ENCODE measurements at places on chromosomes 16 and 17.

DNA sequence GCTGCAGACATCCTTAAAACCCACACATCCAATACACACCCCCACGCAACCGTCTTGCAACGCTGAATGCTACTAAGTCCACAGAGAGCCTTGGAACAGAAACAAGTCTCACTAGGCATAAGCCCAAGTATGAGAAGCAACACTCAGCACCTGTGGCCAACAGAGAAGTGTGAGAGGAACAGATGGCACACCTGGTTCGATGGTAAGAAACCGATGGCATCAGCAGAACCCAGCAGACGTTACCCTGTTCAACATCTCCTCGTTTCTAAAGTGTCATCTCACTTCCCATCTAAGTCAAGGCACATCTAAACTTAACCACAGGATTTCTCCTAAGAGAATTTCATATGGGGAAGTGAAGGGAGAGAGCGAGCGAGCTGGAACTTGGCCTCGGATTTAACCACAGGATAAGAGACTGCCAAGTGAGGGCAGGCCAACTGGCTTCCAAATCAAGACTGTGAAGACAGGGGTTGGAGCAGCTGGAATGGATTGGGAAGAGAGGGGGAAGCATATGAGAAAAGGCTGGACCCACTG lies 41.0 kb downstream of the NXPH3 start:
- DNase-seq = no peak

DNA sequence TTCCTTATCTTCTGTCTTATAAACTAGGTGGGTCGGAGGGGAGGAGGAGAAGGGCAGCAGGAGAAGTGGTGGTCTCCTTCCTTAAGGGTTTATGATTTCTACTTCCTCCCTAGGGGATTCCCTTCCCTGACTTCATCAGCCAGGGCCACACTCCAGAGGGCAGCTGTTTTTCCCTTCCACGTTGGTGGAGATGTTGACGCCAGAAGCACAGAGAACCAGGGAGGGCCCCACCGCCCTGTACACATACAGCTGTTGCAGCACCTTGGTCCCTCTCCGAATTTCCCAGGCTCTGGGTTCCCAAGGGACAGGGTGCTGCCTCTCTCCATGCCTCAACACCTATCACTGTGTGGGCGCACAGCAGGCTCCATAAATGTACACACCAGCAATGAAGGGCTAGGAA lies 5.6 kb upstream of the SLC6A4 start:
- DNase-seq = no peak

DNA sequence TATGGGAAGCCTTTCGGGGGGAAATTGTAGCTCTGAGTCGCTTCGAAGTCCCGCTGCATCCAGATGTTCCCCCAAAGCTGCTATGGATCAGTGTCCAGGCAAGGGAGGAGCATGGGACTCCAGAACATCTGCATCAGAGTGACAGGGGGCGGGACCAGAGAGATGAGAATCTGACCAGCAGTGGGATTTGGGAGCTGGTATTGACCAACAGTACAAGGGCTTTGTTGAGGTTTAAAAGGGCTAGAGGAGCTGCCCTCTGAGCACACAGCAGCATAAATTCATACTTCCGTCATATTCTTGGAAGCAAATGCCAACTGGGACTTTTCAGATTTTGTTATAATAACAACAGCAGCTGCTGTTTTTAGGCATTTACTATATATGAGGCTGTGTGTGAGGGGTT lies 10.6 kb downstream of the RBFOX1 start:
- peak; percentile 8 for DNase-seq

- DNase-seq = no peak
Observed at GRCh38 chr17:82193520-82194220, 19.0 kb downstream of the CCDC57 start.

DNA sequence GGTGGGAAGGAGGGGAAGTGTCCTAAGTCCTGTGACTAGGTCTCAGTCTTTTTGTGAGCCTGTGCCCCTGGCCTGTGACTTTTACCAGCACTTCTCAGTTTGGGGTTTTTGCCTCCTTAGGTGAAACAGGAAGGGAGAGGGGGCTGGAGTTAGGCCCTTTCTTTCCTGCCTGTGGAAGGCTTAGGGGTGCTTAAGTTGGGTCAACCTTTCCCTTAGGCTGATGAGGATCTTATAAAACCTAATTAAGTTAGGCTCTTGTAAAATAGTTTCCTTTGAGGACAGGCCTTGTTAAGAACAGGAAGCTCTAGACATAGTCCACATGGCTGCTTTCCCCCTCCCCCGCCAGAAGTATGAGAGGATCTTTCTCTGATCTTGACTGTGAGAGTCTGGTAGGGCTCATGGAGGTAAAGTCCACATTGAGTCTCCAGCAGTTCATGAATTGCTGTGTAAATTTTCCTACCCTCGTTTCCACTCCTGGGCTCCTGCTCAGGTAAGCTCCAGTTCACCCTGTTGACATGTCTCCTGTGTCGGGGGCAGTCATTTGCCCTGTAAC lies 17.0 kb upstream of the DNASE1 start:
- DNase-seq = no peak

DNA sequence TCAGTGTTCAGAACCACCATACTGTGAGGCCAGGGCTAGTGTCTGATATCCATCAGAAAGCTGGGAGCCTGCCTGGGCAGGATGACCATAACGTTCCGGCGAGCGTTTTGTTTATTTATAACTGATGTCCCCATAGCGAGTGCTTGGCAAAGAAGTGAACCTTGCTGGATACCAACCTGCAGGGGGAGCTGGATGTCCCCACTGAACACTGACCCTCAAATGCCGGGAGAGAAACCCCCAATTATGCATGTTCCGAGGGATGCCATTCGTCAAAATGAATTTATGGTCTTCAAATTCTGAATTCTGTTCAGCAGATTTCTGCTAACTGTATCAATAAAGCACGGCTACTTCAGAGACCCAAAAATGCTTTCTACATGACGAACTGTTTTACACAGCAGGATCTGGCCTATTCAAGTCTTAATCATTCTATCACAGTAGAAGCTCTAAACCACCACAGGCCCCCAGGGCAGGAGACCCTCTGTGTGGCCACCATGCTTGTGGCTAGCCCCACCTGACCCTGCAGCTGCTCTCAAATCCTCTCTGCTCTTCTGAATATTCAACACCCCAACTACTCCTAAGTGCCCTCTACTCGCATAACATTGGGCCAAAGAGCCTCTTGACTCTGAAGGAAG lies 15.2 kb downstream of the MED24 start:
- peak; percentile 76 for DNase-seq

All from renal cortex interstitium (tissue), 15 donors.